ENCODE measurements at places on chromosomes 5 and 9. TPM values are rescaled to one million over a fixed set of nuclear protein-coding genes. Genes with fewer than 3 reads are reported as not detected.

DNA sequence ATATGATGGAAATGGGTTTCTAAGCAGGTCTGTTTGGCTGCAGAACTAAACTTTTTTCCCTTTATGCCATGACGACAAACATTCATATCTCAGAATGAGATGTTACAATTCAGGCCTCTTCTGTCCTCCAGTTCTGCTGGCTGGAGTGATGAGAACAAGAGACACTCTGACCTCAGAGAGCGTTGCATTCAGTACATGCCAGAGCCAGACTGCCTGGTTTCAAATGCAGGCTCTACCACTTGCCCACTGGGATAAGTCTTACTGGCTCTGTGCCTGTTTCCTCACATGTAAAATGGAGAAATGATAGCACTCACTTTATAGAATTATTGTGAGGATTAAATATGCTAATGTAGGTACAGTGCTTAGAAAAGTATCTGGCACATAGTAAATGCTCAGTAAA is 24.8 kb upstream of the TOMM5 start:
- no peak overlapping the region for H3K4me3 ChIP-seq
- H3K36me3 ChIP-seq = no peaks in the 10 kb centered on the region
- H3K4me1 ChIP-seq = no peaks in the 10 kb centered on the region
- no peak for DNase-seq

DNA sequence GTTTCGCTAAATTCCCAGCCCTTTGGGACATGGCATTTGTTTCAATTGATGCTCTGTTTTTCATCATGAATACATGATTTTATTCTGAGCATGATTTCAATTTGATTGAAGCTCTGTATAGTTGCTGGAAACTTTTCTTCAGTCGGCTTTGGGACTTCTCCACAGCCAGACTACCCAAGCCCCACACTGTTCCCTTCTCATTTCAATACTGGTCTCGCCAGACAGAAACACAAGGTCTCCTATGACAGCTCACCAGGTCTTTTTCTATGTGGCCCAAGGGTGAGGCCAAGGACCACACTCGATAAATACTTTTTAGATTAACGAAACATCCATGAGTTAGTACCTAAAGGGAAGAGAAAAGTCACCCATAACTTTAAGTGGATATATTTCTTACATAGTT is 132.2 kb downstream of the ARL15 start:
- peaks cover 23% of the 10 kb centered on the region for H3K4me1 ChIP-seq
- no peak overlapping the region for H3K4me3 ChIP-seq
- no peak for DNase-seq
- H3K36me3 ChIP-seq = no peaks in the 10 kb centered on the region
- H3K27me3 ChIP-seq = no peaks in the 10 kb centered on the region

The PKD2L2 gene
- total RNA-seq = not detected

- DNase-seq = no peak
- H3K4me3 ChIP-seq = no peak overlapping the region
- no peak overlapping the region for H3K27ac ChIP-seq
- no peaks in the 10 kb centered on the region for H3K36me3 ChIP-seq
- peaks cover 5% of the 10 kb centered on the region for H3K4me1 ChIP-seq
These were observed 96.2 kb downstream of the TLE4 start for GRCh38 chr9:79667817-79668436.

- H3K27ac ChIP-seq = no peak overlapping the region
- peaks cover 71% of the 10 kb centered on the region for H3K36me3 ChIP-seq
- peaks cover 6% of the 10 kb centered on the region for H3K4me1 ChIP-seq
- DNase-seq = no peak
- no peak overlapping the region for H3K4me3 ChIP-seq
These were observed 12.0 kb upstream of the TOR2A start for GRCh38 chr9:127746959-127747569.

The OLFML2A gene
- total RNA-seq = 39.5 TPM

The CCNJL gene
- total RNA-seq = 16.6 TPM

GRCh38 chr5:76938177-76938576 is 14.7 kb upstream of the CRHBP start:
- no peaks in the 10 kb centered on the region for H3K4me1 ChIP-seq
- no peak for DNase-seq
- no peak overlapping the region for H3K27ac ChIP-seq

DNA sequence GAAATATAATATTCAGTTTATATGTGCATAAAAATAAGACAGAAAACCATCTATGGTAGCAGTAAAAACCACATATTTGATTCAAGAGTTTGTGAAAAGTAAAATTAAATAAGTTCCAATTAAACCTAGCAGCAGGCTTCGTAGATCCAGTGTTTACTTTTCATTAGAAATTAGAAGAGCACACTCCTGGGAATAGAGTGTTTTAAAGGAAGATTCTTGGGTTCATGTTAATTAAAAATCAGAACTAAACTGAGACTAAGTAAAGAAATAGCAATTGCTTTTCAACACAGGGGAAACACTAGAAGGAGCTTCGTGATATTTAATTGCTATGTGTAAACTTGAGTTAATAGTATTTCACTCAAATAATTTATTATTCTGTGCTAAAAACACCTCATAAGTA is 1097.8 kb upstream of the CDH18 start:
- H3K36me3 ChIP-seq = no peaks in the 10 kb centered on the region
- H3K27ac ChIP-seq = no peak overlapping the region
- H3K4me3 ChIP-seq = no peak overlapping the region
- no peaks in the 10 kb centered on the region for H3K4me1 ChIP-seq

Measured in upper lobe of right lung (tissue), 1 donor.